ENCODE measurements at places on chromosomes 2 and 18.

GRCh38 chr2:204329016-204329415, 216.3 kb upstream of the PARD3B start:
- no peak for DNase-seq

DNA sequence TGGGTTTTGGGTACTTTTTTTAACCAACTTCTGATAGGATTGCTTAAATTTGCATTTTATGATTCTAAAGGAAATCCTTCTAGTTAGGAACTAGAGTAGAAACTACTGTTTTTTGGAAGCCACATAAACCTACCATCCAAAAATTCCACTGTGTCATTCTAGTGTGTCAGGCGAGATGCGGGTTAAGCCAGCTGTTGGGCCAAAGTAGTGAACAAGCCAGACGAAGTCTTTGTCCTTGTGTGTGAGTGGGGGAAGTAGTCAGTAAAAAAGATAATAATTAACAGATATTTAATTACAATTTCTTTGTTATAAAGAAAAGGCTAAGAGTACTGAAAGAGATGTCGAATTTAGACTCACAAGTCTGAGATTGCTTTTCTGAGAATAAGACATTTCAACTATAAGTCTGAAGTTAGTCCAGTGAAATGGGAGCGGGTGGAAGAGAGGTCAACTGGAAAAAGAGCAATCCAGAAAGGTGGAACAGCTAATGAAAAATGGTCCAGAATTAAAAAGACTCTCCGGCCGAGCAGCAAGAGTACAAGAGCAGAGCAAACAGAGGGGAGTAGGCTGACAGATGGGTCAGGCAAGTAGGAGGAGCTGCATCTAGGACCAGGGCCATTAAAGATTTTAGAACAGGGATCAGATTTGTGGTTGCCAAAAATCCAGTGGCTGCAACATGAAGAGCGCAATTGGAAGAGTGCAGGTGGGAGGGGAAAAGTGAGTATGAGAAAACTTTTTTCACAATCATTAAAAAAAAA, 1.5 kb downstream of the EPB41L5 start:
- DNase-seq: no peak

DNA sequence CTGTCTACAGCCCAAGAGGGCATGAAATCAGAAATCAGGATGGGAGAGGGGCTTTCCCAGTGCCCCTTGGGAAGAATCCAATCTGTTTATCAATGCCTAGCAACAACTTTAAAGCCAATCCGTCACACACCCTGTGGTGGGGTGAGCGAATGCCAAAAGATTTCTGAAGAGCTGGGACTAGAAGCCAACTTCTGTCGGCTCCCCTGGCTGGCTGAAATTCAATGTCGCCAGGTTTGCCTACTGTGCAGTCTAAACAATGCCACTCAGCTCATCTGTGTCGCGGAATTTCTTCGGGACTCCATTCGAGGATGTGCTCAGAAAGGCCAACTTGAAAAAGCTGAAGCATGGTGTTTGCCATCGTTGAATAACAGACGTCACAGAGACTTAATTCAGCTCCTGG, 31.5 kb upstream of the NCKAP5 start:
- no peak for DNase-seq

DNA sequence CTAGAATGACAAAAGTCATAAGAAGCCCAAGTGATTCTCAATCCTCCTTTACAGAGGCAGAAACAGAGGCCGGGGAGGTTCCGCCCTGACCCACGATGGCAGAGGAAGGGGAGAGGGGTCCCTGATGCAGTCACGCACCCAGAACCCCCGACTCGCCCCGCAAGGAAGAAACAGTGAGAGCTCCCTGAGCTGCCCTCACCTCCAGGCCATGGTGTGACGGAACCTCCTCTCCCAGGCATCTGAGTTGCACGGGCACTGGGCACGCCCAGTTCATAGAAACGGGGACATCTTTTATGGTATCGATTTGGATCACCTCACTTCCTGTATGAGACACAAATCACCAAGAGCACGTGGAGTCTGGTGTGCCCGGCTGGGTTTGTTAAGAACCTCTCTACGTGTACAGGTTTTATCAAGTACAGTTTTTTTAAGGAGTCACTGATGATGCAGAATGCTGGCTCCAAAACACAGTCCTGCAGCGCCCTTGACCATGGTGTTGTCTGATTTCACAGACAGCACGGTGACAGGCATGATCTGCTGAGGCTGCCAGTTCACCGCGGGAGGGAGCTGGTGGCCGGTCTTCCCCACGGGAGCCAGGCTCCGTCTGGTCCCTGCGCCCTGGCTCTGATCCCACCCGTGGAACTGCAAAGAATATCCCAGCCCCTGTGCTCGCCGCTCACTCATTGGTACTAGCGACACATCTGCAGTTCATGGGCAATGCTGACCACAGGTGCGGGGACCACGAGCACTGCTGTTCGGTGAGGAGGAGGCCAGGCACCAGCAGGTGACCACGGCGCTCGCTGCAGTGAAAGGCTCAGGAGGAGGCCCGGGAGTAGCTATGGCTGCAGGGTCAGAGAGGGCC, 35.6 kb downstream of the PXDN start:
- no peak for DNase-seq

GRCh38 chr2:157052685-157053224, 204.8 kb upstream of the GALNT5 start:
- DNase-seq: no peak

GRCh38 chr18:22020127-22020866, 149.1 kb upstream of the GATA6 start:
- no peak for DNase-seq

GRCh38 chr2:151616760-151617339, 117.4 kb downstream of the NEB start:
- no peak for DNase-seq

GRCh38 chr2:47354013-47354847, 48.7 kb upstream of the MSH2 start:
- no peak for DNase-seq

DNA sequence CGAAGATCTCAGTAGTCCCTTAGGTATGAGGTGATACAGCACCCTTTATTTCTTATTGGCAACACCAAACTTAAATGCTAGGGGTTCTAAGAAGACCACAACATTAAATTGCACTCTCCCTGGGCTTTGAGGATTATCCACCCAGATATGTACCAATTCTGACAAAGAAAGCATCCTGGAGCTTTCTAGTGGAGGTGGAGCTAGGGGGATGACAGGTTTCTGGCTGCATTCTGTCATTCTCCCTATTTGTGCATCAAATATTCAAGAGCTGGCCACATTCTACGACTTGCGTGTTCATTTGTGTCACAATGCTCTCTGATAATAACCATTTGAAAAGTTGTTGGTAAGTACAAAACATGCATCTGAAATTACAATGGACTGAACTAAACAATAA, 111.1 kb downstream of the CDH2 start:
- DNase-seq: no peak

GRCh38 chr2:231342061-231342711, 53.3 kb upstream of the B3GNT7 start:
- DNase-seq: peak; percentile 97

DNA sequence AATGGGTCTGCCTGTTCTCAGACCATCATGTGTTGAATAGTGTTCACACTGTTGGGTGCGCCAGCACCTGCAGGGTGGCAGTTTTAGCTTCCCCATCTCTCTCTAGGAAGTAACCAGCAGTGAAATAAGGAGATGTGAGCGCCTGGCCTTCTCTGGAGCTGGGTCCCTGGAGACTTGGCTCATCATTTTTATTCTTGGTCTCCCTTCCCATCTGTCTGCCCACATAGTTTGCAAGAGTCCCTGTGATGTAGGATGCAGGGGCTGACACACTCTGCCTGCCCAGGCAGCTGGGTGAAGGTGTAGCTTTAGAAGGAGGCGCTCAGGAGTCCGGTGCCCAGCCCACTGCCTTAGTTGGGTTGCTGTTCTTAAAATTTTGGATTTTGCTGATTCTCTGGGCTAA, 172.2 kb downstream of the LDLRAD4 start:
- no peak for DNase-seq

DNA sequence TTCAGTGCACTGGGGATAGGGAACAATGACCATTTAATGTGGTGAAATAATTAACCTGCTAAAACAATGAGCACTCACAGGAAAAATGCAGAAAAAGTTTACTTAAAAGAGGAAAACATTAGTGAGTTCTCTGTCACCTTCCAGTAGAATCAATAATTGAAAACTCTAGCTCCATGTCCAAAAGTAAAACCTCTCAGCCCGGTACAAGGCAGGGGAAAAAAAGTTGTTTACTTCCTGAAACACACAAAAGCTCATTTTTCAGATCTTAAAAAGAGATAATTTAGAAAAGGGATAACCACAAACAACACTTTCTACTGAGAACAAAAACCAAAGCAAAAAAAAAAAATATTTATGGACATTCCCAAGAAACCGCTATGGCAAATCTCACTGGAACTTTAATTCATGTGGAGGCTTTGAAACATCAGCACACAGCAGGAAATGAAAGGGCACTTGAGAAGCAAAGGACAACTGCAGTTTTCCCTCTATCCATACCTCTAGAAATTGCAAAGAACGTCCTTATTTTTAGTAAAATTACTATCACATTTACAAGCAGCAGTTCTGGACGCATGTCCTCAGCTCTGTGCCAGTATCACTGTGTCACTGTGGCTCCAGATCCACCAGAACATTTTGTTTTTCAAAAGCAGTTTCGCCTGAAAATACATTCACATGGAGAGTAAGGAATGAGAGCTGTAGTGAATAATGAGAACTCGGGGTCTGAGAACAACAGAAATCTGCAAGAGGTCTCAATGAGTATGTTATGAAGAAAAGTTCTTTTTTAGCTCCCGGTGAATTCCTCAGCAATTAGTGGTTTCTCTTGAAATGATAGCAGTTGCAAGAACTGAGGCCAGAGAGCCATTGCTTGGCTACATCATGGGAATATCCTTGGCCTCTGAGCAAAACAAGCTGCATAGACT, 44.7 kb upstream of the DNAH7 start:
- DNase-seq: no peak

GRCh38 chr2:239469106-239469960, 68.5 kb upstream of the HDAC4 start:
- DNase-seq: no peak

DNA sequence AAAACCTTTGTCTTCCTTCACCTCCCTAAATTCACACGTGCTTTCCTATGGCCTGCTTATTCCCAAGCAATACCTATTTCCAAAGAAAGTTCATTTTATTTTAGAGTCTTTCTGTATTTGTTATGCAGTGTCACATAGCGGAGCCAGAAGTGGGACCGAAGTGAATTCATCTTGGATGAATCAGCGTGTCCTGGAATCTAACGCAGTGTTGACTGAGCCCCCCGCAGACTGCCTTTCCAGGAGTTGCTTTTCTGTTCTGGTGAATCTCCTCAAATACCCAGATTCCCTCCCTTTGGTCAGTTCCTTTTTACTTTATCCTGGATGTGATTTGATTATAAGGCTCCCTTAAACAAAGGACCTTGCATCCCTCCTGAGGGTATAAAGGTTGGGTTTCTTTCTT, 10.8 kb downstream of the ALPP start:
- no peak for DNase-seq

- no peak for DNase-seq
Measured at GRCh38 chr2:9961013-9961412, 9.5 kb downstream of the GRHL1 start.

DNA sequence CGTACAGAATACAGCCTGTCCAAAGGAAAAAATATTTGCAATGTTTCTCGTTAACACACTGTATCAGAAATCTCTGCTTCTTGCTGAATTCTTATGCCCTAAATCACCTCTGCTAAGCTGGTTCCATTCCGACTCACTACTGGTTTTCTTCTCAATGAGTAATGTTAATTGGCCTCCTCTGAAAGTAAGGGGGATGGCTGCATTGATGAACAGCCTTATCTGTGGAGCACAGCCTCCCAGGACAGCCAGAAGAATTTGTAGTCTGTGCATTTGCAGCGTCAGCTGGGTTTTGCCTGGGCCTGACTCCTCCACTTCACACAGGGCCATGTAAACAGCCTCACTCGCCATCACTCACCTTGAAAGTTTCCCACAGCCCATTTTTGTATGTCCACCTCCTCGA, 127.7 kb downstream of the RNF152 start:
- DNase-seq: no peak

DNA sequence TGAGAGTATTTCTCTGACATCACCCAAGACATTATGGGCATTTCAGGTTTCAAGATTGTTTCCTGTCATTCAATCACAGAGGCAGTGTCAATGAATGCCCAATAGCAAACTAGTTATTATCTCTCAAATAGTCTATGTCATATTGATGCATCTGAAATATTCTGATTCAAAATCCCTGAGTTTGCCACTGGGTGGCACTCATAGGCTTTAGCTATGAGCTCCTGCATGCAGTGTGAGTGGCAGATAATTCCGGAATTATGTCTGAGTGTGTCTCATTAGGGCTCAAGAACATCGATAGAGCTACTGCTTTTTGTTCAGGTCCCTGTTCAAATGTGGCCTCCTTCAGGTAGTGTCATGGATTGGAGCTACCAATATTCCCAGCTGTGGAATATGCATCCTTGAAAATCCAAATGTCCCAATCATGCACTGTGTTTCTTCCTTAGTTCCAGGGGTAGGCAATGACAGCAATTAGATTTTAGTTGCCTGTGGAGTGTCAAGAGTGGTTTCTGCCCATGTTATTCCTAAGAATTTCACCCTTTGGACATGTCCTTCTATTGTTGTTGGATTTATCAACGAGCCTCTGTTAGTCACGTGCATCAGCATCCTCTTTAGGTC, 7.8 kb upstream of the OR6B3 start:
- peak; percentile 33 for DNase-seq

- DNase-seq: no peak
Measured at GRCh38 chr18:27717250-27717649, 459.7 kb downstream of the CDH2 start.

GRCh38 chr2:168175469-168175868, 71.9 kb downstream of the STK39 start:
- no peak for DNase-seq

DNA sequence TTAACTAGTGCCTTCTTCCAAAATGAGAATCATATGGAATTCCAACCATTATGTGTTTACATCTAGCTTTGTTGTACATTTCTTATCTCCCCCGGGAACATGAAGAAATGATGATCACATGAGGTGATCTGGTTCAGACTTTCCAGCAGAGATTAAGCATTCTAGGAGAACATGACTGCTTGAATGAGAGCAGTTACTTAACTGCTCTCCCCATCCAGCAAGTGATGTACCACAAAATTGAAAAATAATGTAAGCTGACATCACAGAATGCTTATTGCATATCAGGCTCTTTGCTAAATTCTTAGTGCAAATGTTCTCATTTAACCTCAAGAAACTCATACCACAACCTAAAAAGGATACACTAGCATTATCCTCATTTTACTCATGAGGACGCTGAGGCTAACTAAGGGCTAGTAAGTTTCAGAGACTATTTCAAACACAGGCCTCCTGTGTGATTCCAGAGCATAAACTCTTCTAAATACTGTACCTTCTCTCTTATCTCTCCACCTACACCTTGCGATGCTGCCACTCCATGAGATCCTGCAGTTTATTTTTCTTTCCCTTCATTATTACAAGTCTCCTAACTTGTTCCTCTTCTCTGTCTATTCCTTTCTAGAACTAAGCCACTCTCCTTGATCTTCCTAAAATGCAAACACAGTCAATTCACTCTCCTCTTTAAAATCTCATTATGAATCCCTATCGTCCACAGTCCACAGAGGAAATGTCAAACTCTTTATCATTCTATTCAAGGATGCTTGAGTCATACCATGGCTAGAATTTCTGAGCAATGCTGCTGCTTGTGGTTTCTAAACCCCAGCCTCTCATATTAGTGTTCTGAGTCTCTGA, 1224.8 kb upstream of the ZEB2 start:
- peak; percentile 34 for DNase-seq

- peak; percentile 61 for DNase-seq
Measured at GRCh38 chr2:26001743-26002351, 19.6 kb upstream of the KIF3C start.

All from inflammatory macrophage treated with lipopolysaccharide for 1 hour (primary cell).